ENCODE measurements at places on chromosomes 7 and 10.

GRCh38 chr10:124648738-124649137 is 95.4 kb downstream of the FAM53B start:
- DNase-seq: peak; percentile 57

GRCh38 chr10:21950566-21950965 is 53.0 kb downstream of the DNAJC1 start:
- DNase-seq: no peak

DNA sequence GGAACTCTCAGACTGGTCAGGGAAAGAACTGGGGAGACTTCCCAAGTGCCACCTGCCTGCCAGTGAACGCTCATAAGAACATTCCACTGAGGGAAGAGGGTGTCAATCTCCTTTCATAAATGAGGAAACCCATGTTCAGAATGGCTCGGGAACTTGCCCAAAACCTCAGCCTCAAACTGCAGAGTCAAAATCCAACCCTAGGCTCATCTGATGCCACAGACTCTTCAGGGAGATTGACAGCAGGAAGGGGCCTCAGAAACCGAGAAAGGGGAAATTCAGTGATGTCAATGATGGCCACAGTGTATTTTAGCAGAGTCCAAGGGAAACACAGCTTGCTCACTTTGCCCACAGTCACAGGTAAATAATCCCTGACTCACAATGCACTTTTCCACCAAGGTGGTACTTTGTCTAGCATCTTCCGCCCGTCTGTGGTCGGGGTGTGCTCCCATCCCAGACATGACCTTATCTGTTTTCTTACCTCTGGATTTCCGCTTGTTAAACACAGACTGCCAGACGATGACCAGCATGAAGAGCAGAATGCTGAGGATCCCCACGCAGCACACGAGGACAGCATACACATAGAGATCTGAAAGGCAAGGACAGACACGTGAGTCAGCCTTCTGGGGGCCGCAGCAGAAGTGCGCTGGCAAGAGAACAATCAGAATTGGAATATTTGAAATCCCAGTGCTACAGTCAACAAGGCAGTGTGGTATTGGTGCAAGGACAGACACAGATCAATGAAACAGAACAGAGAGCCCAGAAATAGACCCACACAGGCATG is 38.4 kb downstream of the VSTM4 start:
- DNase-seq: no peak

GRCh38 chr10:51206500-51206899 is 132.2 kb downstream of the PRKG1 start:
- DNase-seq: no peak

DNA sequence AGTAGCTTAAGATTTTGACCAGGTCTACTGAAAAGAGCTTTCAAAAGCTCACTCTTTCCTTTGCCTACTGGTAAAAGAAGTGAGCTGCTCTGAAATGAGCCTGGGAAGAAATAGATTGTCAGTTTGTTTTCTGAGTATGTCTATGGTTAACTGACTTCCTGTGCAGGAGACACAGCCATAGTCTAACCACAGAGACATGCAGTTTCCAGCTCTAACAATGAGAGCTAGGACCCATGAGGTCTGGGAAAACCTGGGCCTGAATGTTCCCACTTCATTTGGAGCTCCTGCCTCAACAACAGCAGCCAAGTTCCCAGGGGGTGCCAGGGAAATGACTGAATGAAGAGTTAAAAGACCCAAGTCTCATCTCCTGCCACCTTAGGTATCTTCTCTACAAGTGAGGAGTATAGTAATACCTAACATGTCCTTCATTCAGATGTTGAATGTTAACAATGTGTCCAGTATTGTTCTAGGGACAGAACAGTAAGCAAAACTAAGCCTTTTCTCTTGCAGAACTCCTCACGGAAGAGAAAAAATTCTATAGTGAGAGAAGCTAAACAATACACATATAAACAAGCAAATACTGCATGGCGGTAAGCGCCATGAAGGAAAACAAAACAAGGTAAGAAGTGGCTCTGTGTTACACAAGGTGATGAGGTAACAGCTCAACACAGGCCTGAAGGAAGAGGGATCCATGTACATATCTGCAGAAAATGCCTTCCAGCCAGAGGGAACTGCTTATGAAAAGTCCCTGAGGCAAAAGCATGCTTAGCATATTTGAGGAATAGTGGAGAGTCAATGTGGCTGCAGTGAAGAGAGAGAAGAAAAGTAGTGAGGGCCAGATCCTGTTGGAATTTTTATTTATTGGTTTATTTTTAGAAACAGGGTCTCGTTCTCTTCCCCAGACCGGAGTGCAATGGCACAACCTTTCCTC is 26.4 kb upstream of the ANKRD1 start:
- no peak for DNase-seq

GRCh38 chr10:31816318-31816717 is 112.3 kb downstream of the ARHGAP12 start:
- DNase-seq: no peak

DNA sequence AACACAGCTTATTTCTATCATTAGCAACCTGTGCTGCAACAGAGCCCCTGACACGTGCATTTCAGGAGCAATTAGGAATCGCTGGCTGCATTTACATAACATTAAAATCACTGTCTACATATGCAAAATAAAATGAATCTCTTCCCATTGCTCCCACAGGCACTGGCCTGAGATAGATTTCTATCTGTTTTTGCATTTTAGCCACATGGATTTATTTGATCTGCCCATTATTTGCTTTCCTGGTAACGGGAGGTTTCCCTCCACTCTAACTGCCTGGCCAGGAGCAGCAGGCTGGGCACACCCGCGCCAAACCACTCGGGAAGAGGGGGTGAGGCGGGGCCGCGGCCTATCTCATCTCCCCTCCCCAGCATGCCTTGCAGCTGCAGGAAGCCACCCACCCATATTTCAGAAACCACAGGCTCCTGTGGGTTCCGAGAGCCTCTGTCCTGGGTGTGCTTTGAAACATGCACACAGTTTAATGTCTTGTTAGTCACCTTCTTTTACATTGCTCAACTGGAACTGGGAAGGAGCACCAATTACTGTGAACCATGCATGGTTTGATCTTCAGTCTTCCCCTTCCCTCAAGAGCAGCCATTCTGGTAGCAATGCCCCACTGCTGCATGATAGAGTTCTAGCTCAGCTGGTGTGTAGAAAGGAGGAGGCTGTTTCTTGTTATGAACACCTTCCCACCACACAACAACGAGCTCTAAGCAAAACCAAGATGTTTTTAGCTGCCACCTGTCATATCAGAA is 37.7 kb upstream of the IKZF1 start:
- DNase-seq: no peak

DNA sequence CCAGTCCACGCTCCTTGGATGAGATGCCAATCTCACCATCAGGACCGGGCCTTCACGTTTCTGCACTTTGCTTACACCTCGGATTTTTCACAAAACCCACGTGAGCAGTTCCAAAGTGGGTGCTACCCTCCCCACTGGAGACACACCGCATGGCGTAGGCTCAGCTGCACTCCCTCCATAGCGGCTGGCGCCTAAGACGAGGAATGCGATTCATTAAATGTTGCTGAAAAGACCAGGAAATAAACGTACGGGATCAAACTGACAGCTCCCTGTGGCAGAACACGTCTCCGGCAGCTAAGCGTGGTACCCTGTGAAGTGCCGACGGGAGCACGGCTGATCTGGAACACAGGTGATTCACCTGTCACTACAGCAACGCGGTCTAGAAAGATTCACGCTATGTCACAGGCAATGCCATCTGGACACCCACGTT is 209.0 kb downstream of the DIP2C start:
- no peak for DNase-seq

- no peak for DNase-seq
Measured at GRCh38 chr7:105028004-105028403, 14.0 kb downstream of the KMT2E start.

- DNase-seq: peak; percentile 29
Measured at GRCh38 chr10:42475168-42476098, 162.9 kb downstream of the ZNF33B start.

DNA sequence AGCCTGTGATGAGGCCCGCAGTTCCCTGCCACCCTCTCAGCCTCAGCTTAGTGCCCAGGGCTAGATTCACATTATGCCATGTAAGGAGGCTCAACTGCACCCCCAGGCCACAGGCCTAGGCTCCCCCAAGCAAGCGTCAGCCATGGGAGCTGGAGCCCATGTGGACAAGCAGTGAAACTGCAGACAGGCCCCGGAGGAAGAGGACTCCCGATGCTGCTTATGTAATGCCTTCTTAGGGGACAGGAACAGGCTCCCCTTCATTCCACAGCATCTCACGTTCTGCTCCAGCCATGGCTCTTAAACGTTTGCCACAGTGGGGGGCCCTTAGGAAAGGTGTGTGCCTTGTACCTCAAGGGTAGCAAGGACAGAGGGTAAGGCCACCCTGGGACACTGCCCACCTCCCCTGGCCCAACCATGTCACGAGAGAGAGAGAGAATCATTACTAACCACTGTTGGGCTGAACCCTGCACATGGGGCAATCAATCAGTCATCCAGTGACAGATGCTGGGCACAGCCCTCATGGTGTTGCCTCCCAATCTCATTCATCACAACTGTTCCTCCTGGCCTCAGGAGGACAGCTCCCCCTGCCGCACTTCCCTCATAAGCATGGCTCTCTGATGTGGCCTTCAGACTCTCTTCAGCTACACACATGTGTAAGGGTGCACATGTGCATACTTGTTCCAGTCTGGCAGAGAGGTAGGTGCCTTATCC is 263.0 kb downstream of the GRID1 start:
- no peak for DNase-seq

- DNase-seq: no peak
Measured at GRCh38 chr7:138468244-138469123, 8.4 kb downstream of the TRIM24 start.

GRCh38 chr7:76310102-76310957 is 7.9 kb downstream of the HSPB1 start:
- no peak for DNase-seq

DNA sequence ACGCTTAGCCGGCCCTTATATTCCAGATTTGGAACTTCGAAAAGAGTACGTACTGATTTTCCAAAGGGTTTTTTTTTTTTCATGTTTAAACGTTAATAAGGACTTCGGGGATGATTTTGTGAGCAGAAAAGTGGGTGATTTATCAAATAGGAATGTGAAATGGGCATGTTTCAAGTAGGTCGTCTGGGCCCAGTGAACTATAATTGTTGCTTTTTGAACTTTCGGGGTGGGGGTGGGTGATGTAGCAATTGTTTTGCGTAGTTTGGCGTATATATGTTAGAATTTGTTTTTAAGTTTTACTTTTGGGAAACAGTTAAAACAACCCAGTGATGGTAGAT is 299 bp upstream of the PBLD start:
- no peak for DNase-seq

GRCh38 chr7:106260136-106260561 is 24.6 kb downstream of the NAMPT start:
- no peak for DNase-seq

DNA sequence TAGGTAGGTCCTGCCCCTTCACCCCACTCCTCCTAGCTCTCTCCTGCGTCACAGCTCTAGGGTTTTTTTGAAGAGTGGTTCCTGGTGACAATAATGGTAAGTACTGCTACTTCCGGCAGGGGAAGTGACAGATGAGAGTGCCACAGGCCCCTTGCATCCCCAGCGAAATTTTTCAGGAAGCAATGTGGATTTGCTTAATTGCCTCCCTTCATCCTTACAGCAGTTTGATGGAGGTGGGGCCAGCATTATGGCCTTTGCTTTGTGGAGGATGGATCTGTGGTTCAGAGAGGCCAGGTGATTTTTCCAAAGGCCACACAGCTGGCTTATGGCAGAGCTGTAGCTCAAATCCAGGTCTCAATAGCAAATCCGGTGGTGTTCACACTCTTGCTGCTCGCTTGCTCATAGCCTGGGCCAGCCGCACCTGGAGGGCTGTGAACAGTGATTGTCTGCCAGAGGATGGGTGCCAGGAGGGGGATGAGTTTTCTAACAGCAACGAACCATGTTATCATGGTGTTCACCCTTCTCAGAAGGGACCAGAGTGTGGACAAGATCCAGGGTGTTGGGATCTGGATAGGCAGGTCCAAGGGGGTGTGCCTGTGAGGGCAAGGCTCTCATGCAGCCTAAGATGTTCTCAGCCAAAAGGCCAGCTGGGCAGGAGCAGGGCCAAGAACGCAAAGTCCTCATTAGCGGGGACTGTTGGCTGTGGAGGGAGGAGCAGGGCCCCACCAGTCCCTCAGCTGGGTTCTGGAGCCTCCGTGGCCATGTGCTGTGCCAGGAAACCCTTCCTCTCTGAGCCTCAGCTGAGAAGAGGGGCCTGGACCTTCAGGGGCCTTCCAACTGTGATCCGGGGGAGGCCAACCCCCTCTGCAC is 89.0 kb downstream of the EMX2 start:
- DNase-seq: no peak

DNA sequence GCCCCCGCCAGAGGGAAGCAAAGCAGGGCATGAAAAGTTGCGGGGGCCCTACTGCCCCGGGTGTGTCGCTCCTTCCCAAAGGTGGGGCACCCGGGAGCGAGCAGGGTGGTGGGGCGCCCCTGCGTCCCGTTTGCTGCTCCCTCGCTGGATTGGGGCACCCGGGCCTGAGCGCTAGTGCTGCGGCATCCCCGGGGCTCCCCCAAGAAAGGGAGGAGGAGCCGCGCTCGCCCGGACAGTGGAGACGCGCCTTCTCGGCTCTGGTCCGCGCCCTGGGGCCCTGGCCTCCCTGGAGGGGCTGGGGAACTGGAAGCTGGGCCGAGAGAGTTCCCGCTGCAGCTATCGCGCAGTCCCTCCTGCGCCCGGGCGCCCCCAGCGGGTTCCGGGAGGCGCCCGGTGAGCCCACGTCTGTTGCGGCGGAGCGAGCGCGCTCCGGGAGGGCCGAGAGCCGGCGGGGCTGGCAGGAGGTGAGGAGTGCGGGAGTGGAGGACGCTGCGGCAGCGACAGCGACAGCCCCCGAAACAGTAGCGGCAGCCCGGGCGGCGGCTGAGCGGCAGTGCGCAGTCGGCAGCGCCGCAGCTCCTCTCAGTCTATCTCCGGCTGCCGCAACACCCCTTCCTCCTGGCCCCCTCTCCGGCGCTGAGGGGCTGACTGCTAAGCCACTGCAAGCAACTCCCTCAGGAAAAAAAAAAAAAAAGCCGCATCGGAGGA is 504 bp upstream of the BMPER start:
- no peak for DNase-seq

GRCh38 chr7:41725013-41725412 is 22.1 kb upstream of the INHBA start:
- no peak for DNase-seq
